ENCODE measurements at places on chromosomes 6 and 20.

DNA sequence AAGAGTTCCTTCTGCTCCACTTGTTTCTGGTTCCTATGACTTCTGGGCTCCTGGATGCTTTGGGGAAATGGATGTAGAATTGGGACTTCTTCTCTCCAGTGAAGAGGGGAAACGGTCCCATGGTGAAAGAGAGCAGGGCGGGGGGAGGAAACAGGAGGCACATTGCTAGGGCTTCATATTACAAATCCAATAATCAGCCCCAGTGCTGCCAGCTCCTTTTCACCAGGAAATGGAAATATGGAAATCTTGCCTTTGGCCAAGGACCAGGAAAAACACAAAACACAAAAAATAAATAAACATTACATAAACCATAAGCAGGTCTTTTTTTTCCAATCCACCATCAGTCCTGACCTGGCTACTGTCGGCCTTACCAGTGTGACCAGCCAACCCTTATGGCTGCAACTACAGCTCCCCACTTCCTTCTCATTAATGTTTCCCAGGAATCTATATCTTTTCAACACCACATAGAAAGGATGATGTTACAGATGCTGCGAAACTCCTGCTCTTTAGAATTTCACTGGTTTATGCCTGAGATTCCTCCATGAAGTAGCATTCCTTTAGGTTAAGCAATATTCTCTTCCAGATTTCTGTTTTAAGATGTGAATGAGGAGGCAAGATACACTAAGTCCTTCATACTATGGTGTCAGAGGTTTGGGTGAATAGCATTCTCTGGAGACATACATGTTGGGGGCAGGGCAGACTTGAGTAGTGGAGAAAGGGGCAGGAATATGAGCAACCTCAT, 2.0 kb downstream of the PI3 start:
- DNase-seq, result no peak

GRCh38 chr20:50450881-50451752, 59.1 kb upstream of the PTPN1 start:
- DNase-seq, result no peak

DNA sequence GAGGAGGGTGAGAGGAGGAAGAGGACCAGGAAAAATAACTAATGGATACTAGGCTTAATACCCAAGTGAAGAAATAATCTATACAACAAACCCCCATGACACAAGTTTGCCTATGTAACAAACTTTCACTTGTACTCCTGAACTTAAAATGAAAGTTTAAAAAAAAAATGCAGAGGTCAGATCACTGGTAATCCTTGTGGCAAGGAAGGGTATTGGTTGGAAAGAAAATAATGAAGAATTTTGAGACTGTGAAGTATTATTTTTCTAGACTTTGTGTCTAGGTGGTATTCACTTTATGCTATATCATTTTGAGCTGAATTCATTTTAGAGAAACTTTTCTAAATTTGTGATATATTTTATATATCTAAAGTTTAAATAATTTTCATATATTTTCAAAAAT, 547.5 kb downstream of the MMUT start:
- no peak for DNase-seq

DNA sequence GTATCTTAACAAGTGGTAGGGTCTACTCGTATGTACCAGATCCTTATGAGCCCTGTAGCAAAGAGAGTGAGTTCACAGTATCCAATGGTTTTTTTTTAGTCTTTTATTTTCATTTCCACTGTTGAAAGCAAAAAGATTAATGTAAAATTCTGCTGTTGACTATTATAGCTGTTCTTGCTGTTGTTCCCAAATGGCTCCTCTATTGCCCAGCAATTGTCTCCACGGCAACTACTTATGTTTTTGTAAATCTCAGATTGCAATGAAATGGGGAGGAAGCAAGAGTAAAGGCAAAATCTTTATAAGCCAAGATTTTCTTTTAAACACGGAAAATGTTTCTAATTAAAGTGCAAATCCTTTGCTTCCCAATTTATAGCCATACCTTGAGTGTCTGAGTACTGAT, 406.1 kb downstream of the EPM2A start:
- DNase-seq, result no peak

- no peak for DNase-seq
These were observed 57.6 kb downstream of the NUDT3 start for GRCh38 chr6:34334796-34335416.

- no peak for DNase-seq
These were observed 53.9 kb downstream of the OSTM1 start for GRCh38 chr6:108020472-108021116.

DNA sequence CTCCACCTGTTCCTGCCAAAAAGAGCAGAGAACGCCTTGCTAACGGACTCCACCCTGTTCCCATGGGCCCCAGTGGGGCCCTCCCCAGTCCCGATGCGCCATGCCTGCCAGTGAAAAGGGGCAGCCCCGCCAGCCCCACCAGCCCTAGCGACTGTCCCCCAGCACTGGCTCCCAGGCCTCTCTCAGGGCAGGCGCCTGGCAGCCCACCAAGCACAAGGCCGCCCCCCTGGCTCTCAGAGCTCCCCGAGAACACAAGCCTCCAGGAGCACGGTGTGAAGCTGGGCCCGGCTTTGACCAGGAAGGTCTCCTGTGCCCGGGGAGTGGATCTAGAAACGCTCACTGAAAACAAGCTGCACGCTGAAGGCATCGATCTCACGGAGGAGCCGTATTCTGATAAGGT, 201.8 kb downstream of the SASH1 start:
- no peak for DNase-seq

GRCh38 chr6:85436411-85436810, 13.5 kb upstream of the NT5E start:
- DNase-seq, result no peak

DNA sequence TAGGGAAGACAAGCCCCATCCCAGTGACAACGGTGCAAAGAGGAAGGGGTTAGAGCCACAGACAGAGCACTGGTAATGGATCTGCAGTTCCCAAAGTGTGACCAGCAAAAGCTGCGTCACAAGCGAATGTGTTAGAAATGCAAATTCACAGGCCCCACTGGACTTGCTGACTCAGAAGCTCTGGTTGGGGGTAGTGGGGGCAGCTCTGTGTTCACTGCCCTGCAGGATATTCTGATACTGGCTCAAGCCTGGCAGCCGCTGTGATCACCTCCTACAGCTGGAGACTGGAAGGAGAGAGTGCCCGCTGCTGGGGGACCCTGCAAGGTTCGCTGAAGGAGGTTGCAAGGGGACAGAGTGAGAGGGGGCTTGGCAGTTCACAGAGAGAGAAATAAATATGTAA, 179.7 kb upstream of the CDH4 start:
- DNase-seq, result no peak
